ENCODE measurements at places on chromosomes 4 and X.
A peak's percentile ranks its signal among the peaks of the same experiment; 100 is the strongest.

DNA sequence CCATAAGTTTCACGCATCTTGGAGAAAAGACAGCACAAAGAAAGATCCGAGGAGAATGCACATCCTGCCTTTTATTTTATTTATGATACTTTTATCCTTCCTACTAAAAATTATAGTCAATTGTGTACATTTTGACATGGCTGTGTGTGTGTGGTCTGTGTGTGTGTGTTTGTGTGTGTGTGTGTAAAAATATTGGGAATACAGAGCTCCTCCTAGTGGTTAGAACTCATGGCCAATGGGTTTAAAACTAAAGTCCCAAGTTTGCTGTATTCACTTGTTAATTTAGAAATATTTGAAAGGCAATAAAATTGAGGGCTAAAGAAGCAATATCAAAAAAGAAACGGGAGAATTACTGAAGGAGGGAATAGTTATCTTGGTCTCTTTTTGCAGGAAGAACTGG, 47.5 kb downstream of the NKX6-1 start:
- no peak for DNase-seq

DNA sequence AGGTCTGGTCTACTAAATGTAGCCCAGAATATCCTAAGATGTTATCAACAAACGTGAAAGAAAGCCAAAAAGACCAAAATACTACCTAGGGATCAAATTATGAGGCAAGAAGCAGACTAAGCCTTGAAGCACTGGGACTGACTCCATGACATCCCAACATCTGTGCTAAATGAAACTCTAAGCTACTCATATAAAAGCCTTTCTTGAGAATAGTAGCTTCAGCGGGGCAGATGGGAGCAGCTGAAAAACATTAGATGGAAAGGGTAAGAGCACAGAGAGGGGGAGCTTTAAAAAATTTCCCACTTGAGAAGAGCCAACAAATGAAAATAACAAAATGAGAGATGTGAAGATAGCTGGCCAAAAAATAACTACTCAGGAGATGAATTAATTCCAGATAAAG, 81.7 kb downstream of the MAD2L1 start:
- DNase-seq = no peak

DNA sequence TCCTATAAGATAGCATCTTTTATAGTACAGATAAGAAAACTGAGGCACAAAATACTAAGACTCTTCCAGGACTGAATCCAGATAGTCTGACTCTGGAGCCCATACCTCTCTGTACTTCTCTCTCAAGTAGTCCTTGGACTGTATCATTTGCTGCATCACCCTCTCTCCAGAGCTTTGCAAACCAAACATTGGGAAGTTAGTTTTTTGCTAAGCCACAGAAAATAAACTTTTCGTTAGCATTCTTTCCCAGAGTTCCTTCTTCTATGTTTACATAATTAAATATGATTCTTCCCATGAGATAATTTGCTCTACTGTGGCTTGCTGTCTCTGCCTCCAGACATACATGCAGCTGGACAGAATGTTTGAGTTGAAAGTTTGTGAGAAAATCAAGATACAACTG, 22.0 kb downstream of the PPEF2 start:
- DNase-seq = no peak

GRCh38 chr4:176002007-176002613, 63.5 kb upstream of the WDR17 start:
- DNase-seq = peak; percentile 71

All from common myeloid progenitor, CD34-positive (primary cell).